NCI-H1105 (cell line): ENCODE measurements at places on chromosomes 3 and 15.

- DNase-seq, result no peak
These were observed 24.5 kb downstream of the C15orf39 start for GRCh38 chr15:75225951-75226732.

- peak; percentile 44 for DNase-seq
These were observed 306.5 kb upstream of the SLITRK3 start for GRCh38 chr3:165502707-165503106.

DNA sequence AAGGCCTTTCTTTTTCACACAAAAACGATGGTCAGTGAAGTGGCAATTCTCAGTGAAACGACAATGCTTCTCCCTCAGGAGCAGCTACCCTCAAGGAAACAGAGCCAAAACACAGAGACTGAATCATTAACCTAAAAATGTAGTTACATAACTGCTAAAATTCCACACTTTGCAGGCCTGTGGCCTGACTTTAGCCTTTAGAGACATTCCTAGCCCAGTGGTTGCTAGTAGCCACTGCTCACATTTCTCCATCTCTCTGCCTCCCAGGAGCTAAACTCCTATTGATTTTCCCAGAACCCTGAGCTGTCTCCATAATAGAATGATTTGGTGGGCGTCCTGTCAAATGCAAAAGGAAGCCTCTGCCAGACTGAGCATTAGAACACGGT, 630.1 kb upstream of the KCNMB2 start:
- DNase-seq, result no peak

DNA sequence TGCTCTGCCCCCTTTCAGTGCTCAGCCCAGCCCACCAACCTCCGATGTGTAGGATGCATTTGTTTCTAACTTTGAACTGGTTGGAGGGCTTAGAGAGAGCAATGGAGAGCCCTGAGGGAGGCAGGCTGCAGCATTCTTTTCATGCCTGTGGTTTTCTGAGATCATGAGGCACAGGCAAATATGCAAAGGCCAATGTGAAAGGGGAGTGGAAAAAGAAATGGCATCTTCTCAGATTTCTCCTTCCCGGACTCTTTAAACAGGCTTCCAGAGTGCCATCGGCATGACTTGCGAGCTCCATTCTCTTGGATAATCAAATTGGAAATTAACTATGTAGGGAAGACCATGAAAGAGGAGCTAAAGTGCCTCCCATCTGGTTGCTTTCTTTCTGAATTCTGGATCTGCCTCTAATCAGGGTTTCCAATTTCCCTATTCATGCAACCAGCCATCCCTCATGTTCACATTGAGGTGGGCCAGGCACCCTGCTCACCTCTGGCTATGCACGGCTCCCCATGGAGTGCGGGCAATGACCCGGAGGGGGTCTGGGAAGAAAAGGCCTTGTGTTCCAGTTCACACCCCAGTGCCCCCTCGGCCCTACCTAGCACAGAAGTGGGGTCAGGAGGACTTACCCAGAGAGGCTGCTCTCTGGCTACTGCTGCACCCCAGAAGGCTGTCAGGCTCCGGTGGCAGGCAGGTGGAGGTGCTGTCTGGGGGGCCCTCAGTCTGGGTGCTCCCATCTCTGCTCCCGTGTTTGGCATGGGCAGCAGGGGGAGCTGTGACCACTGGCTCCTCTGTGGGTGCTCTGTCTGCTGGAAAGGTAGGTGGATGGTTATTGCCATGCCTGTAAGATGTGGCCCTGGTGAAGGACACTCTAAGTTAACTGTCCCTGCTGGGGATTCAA, 16.1 kb downstream of the AMOTL2 start:
- no peak for DNase-seq

GRCh38 chr3:61578667-61579367, 17.4 kb downstream of the PTPRG start:
- DNase-seq, result no peak

DNA sequence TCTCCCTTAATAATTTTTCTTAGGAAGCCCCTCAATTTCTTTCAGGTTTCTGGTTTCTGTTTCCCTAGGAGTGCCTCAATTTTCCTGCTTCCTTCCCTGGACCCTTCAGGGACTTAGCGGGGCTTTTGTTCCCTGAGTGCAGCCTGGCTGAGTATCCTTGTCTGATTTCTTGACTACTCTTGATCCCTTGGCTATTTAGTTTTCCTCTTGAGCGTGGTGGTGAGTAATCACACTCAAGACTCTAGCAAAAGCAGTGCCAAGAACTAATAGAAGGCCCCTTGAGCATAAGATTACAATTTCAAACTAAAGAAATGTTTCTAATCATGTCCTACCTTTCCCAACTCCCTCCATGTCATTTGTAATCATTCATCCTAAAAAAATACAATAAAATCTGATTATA, 94.3 kb upstream of the C3orf80 start:
- DNase-seq, result no peak

- DNase-seq, result no peak
These were observed 180.5 kb downstream of the MCTP2 start for GRCh38 chr15:94411846-94412245.

DNA sequence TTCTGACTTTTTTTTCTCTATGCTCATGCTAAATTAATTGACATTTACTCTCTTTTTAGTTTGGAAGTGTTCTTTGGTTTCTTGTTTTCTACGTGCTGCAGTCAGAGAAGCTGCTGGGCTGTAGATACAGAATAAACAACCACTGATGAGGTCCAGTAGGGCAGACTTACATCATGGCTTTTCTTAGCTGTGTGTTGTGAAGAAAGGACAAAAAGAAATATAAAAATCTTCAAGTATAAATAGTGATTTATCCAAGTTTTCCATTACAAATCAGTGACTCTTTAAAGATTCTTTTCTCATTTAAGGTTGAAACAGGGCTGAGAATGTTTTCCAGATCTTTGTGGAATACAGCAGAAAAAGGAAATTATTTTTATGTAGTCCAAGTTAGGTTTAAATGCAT, 122.2 kb downstream of the CMSS1 start:
- no peak for DNase-seq

- DNase-seq, result no peak
These were observed 227.5 kb upstream of the EPHA3 start for GRCh38 chr3:88879905-88880304.

GRCh38 chr3:122969585-122970469, 57.7 kb downstream of the SEMA5B start:
- DNase-seq, result no peak

DNA sequence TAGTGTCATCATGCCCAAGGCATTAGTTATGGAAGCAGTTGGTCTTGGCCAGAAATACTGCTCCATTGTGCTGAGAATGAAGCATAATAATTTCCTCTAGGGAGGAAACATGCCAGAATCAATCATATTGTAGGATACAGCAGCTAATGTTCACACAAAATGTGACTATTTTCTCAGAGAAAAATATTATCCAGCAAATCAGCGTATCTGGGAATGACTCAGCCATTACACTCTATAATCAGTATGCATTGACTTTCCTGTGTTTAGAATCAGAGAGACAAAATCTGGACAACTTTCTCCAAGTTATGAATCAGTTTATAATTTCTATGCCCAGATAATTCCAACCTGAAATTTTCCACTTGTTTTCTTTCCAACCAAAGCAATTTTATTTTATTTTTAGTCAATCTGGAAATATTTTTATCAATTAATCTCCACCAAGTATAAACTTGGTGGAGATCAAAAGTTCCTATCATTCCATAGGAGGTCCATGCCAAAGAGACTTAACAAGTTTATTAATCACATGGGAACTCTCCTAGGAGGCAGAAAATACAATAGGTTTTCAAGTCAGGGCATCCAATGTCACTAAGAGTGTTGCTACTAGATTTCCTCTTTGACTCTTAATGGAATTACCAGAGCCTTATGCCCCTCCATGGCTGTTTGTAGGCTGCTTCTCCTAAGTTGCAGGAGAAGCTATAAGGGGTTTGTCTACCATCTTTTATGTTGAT, 36.4 kb downstream of the SUCNR1 start:
- no peak for DNase-seq
